ENCODE measurements at places on chromosomes 3 and 15.

DNA sequence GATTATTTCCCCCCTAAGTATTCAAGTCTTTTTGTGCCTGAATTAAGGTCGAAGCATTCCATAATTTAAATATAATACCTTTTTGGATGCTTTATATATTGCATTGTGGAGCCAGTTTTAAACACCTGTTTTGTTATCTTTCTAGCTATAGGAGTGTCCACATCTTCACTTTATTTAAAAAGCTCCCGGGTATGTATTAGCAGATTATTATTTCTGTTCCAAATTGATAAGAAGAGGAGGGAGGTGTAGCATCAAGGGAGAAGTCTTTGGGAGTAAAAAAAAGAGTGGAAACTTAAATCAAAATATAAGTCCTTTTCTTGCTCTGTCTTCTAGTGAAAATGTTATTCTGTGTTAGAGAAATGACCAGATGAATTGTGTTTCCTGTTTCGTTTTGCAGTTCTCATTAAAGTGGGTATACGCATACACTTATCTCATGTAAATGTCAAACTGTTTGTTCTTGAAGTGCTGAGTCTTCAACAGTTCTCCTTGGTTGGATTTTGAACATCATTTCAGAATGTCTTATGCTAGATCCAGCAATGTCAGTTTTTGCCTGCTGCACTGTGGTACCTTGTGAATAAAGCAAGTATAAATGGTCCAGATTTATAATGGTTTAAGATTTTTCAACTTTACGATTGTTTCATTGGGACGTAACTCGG, 105.8 kb downstream of the FNDC3B start:
- peak; percentile 29 for DNase-seq

GRCh38 chr15:57069423-57069822, 151.0 kb downstream of the TCF12 start:
- no peak for DNase-seq

DNA sequence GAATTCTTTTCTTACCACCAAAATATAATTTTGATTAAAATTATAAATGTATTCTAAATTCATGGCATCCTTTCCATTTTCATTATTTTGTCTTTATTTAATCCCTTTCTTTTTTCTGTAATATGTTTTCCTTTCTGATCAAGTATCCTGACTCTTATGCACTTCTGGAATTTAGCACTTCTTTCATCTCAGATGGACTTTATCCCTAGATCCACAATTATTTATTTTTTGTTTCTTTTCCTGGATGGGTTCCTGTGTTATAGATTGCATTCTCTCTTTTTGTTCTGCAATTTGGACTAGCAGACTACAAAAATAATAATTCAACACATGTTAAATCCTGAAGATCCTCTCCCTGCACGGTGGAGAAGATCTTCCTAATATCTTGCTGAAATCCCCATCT, 76.9 kb upstream of the CDIN1 start:
- DNase-seq: no peak

- no peak for DNase-seq
These were observed 512.9 kb upstream of the SGO1 start for GRCh38 chr3:20698896-20699295.

DNA sequence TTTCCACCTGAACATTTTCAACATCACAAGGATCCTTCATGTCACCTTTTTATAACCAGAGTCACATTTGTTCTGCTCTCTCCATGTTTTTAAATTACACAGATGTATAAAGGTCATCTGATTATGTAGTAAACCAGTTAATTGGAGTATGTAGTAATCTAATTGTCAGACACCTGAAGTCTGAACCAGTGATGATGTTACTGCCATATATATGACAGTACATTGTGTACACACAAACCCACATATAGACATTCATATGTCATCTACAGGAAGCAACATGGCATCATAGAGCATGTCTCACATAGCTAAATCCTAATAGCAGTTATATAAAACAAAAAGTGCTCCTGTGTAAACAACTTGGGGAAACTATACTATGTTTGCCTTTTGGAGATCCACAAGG, 95.9 kb upstream of the PRR23C start:
- no peak for DNase-seq

DNA sequence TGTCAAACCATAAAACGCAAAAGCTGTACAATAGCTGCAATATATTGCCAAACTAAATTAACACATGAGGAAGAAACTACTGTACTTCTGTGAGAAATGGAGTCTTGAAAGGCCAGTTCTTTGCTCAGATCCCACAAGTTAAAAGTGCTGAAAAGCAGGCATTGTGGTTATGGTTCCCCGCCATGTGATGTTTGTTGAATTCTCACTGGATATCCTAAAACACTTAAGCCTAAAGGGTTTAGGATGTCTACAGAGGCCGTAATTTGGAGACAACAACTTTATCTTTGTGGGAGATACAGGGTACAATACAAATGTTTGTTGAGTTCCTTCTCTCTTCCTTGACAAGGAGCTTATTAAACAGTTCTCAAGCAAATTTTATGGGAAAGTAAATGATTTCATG, 53.2 kb downstream of the TMEM212 start:
- DNase-seq: no peak

GRCh38 chr3:74539876-74540275, 74.6 kb downstream of the CNTN3 start:
- no peak for DNase-seq

DNA sequence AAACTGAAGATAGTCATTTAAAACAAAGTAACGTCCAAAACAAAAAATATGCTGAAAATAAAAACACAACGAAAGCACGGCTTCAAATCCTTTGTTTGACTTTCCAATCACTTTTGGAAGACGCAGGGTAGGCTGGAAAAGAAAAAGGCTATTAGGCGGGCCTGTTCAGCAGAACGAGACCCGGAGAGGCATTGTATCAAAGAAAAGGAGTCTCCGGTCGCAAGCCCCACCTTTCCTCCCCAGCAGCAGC, 691 bp downstream of the SENP7 start:
- no peak for DNase-seq

DNA sequence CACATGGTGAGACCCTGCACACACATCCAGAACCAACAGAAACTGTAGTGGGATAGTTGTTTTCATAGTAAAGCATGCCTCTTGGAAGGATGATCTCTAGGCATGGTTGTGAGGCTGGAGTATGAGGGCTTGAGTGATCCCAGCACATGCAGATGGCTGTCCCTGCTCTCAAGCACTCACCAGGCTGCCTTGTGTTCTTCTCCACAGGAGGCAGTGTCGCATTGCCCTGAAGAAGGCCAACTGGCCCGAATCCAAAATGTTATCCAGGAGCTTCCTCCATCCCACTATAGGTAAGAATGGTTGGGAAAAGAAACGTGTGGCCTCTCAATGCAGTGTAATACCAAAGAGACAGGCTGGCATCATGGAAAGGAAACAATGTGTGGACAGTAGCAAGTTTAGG, 82.7 kb downstream of the TMEM39A start:
- no peak for DNase-seq

GRCh38 chr3:99873269-99874102, 55.8 kb downstream of the CMSS1 start:
- no peak for DNase-seq

DNA sequence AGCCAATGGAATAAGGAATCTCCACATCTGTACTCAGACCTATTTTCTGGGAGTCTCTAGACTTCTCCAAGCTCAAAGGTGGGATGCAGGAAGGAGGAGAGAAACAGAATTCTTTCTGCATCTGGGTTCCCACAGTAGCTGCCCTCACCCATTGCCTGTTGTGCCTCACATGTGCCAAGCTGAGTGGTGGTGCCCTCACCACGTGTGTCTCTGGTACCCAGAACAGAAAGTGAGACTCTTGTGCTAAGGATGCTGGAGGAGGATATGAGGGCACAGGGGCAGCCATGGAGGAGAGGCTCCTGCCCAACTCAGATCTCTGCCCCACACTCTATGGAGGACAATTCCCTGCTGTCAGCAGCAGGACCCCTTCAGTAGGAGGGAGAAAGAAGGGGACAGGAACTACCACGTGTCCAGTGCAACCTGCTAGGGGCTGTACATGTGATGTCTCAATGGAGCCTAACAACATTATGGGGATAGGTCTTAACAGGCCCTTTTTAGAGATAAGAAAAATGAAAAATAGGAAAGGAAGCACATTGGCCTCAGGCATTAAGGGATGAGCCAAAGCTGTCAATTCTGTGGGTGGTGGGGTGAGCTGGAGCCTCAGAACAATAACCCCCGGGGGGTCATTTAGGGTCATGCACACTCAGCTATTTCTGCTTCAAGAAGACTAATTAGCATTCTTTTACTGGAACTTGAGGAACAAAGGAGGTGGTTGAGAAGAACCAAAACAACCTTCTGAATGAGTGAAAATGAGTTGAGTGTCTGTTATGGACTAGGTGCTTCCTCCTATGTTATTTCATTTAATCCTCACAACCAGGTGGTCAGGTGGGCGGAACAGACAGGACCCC, 16.3 kb upstream of the NOX5 start:
- DNase-seq: no peak

DNA sequence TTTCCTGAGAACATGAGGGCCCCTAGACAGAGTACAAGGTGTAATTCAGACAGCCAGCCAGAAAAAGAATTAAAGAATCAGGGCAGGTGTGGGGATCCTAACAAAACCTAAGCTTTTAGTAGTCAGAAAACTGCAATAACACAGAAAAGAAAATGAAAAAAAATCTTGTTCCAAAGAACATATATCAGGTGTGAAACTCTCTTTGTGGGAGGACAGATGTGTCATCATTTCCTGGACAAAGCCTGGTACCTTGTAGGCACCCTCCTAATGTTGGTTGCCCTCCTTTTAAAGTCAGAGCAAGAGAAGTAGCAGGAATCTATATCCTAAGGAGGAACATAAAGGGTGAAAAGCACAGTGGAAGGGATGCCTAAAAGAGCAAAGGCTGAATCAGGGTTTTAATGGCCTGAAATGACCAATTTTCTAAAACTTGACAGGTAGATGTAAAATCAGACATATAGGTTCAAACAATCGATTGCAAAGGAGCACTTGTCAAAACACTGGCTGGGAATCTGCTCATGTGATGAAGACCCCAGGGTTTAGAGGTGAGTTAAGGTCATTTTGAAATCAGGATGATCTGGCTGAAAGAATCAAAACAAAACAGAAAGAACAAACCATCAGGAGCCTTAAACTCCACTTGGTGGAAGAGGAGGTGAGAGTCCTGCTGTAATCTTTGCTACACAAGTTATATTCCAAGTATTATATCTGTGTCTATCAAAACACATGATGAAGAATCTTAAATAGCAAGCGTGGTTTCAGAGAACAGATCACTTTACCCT, 54.9 kb downstream of the TGFBR2 start:
- DNase-seq: no peak

DNA sequence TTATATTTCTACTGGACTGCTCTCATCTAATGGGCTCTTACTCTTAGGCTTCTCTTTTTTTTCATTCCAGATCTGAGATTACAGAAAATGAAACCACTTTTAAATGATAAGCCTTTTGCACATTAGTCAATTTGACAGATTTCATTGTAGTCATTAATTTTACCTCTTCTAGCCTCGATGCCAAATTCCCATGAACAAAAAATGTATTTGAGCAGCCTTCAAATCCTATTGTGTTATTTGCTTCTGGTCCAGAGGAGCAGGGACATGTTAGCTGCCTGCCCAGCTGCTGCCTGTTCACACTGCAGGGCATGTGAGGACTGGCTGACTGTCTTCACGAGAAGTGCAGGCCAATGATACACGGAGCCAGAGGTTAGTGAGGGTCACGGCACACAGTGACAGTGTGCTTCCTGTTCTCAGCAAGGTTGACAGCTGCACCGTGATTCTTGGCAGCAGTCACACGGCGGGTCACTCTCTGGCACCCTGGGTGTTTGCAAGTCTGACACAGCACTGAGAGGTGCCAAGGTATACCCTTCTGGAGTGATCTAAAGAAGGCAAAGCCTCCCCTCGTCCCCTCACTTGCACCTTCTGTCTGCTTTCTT, 40.8 kb downstream of the KAT2B start:
- DNase-seq: peak; percentile 82

- DNase-seq: no peak
These were observed 427.2 kb downstream of the GRM7 start for GRCh38 chr3:7288133-7288532.

- DNase-seq: peak; percentile 65
These were observed 26.4 kb upstream of the ATP8B4 start for GRCh38 chr15:50145451-50145872.

GRCh38 chr3:38054499-38055001, 15.5 kb downstream of the DLEC1 start:
- peak; percentile 7 for DNase-seq

DNA sequence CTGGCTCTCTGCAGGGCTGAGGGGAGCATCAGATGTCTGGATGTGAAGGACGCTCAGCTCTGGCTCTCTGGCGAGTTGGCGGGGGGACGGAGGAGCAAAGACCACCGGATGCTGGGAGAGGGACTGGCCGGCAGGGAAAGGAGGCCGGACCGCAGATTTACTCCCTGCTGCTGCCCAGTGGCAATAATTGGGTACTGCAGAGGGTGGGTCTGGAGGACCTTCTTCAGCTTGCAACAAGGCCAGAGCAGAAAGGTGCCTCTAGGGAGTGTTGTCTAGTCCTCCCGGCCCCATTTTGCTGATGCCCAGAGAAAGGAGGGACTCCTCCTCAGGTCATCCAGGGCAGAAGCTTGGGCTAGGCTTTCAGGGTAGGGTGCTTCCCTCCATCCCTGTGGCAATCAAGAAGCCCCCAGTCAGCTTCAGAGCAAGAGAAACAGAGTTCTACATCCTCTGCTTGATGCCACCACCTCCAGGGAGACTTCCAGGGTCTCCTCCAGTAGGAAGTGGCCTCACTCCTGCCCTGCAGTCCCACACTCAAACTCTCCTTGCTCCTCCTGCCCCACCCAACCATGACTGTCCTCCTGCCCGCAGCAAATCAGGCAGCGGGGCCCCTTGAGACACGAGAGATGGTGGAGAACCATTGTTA, 20.3 kb upstream of the CSPG4 start:
- peak; percentile 49 for DNase-seq

GRCh38 chr15:85748729-85749128, 46.0 kb downstream of the KLHL25 start:
- DNase-seq: no peak

GRCh38 chr3:192062186-192062585, 601.2 kb downstream of the PYDC2 start:
- DNase-seq: no peak

DNA sequence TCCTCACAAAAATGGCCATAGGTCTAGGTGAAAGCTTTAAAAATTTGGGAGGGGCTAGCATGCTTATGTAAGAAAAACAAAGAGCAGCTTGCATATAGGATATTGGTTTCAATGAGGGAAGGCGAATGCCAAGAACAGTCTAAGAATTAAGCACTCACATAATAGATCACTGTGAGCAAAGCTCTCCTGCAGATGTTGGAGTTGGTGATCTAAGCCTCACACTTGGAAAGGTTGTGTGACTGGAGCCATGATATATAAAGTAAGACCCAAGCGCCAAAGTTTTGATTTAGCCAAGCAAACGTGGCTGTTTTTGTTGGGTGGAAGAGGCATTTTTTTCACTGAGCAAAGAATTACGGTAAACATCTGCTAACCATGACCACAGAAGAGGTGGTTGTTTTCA, 237.5 kb downstream of the FOXP1 start:
- peak; percentile 23 for DNase-seq

DNA sequence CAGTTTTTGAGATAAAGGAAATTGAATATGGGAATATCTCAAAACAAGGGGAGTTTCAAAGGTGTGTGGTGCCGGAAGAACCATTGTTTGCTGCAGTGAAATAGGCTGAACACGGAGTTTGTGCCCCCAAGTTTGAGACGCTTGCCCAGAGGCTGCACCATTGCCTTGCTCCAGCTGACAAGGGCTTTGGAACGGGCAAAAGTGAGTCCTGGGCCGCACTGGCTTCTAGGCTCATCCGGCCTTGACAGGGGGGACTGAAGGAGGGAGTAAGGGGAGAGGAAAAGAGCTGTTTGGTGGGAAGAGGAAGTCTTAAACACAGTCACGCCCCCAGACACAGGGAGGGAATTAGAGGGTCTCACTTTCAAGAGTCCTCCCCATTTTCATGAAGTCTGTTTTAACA, 269.9 kb downstream of the FAM43A start:
- no peak for DNase-seq

All from common myeloid progenitor, CD34-positive (primary cell).